ENCODE measurements at places on chromosomes 13 and 19.

GRCh38 chr19:4538601-4538954, 1.3 kb downstream of the LRG1 start:
- DNase-seq, result no peak

- DNase-seq, result no peak
Observed at GRCh38 chr13:45292176-45292575, 48.8 kb downstream of the TPT1 start.

DNA sequence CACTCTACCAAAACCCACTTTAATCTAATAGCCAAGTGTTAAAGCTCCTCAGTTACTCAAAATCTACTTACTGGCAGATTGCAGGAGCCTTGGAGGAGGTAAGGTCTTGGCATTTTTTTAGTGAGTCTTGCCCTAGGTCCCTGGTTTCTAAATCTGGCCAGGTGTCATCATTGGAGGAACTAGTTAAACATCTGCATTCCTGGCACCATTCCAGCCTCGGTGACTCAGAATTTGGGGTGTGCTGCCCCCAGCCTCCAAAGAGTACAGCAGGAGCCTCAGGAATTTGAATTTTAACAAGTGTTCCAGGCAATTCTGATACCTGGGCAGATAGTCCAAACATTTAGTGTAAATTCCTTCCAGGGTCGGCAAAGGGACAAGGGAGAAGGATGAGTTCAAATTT, 37.4 kb downstream of the KLF5 start:
- no peak for DNase-seq

DNA sequence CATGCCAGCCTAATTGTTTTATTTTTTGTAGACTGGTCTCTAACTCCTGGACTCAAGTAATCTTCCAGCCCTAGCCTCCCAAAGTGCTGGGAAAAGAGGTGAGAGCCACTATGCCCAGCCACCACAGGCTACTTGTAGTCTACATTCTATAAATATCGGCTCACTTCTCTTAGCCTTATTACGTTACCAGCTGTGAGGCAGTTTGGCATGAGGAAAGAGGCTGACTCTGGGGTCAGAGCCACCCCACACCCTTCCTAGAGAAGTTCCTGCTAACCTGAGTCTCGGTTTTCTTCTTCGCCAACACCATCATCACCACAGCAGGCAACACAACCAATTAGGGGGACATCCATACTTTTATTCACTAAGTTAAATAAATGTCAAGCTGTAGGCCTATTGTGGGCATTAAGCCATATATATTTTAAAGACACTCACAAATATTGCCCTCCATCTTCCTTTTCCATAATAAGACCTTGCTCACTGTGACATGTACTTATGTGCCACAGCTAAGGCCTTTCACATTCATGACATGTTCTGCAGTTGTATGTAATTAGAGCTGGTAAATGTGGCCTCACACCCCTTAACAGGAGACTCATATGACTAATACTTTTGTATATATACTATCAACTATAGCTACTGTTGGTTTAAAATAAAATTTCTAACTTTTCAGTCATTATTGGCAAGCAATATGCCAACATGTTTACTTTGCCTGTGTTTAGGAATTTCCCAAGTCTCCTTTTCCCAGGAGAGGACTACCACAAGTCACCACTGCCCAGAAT, 5.7 kb downstream of the SLC25A30 start:
- no peak for DNase-seq

- no peak for DNase-seq
Observed at GRCh38 chr19:15551293-15552004, 43.1 kb downstream of the CYP4F22 start.

DNA sequence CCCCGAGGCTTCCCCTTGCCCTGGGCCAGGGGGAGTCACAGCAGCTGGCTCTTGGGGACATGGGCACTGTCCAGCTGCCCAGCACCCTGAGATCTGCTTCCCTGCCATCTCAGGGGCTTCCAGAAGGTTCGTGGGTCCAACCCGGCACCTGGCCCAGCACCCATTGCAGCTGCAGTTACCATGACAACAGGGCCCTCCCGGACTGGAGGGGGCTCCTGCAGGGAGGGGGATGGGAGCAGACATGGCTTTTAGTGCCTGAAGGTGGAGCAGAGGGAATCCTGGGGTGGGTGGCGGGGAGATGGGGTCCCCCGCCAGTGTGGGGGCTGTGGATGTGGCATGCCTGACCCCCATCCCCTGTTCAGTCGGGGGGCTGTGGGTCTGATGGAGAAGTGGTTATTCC, 14.7 kb downstream of the PIN1 start:
- no peak for DNase-seq
